ENCODE measurements at places on chromosomes 4 and X.

DNA sequence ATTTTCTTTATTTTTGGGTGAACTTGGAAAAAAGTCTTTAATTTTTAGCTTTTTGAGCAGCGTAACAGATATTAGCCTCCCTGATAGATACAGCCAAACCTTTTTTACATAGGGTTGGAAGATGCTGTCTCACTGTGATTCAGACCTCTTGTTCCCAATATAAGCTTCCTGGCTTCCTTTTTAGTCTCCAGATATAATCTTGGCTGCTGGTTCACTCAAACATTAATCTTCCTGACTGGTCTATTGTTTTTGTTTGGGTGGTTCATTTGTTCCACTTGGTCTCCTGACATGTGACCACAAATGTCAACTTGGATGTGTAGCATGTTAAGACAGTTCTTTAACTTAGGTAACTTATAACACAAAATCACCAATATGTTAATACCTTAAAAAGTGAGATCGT, 23.0 kb downstream of the RPA4 start:
- no peak for DNase-seq

DNA sequence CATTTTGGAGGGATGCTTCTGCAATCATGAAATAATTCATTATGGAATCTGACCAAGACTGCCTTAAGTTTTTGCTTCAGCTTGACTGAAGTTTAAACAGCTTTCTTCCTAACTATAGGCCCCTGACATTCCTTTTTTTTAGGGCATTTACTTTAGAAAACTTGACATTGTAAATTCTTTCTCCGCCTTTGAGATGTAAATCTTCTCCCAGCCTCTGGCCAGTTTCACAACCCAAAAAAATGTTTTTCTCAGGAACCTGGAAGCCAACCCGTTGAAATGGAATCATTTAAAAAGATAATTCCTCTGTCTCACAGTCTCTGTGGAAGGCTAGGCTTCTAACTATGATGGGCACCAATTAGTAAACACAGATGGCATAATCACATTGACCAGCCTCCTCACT, 710.4 kb upstream of the PABPC4L start:
- DNase-seq, result no peak

DNA sequence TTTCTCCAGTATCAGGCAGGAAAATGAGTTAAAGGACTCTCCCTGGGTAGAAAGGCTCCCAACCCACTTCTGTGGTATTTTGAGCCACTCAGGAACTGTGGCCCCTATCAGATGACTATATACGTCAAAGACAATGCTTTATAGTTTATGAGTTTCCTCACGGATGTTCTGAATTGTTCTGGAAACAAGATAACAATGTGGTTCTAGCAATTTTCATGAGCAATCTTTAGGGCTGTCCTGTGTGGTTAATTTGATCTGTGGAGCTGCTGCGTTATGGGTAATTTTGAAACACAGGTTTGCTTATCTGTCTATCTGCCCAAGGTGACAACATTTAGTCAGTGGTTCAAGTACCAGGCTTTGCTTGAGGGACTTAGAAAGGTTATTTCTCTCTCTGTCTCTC, 46.7 kb upstream of the IL2 start:
- DNase-seq, result no peak

DNA sequence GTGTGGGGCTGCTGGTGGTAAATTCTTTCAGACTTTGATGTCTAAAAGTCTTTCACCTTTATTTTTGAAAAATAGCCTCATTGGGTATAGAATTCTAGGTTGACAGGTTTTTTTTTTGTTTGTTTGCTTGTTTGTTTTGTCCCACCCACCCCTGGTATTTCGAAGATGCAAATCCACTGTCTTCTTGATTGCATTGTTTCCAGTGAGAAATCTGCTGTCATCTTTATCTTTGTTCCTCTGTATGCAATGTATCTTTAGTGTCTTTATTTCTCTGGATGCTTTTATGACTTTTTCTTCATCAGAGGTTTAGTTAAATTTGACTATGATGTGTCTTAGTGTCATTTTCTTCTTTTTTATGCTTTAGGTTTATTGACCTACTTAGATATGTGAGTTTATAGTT, 21.3 kb upstream of the HCCS start:
- DNase-seq, result no peak

GRCh38 chr4:128228845-128229795, 58.5 kb downstream of the PGRMC2 start:
- no peak for DNase-seq

DNA sequence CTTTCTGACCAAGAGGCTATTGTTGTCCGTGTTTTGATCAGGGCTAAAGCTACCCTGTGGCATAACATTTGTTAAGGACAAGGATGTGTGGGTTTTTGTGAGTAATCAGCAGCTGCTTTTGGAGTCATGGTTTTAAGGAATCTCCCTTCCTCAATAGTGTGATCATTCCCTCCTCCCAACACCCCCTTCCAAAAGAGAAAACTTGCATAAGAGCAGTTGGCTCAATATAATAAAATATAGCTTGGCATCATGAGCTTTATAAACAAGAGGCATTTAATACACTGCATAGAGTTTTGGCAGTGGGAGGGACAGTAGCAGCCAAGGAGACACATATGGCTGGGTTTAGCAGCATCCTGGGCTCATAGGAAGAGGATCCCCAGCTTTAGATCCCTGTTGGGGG, 84.7 kb downstream of the NHS start:
- no peak for DNase-seq

DNA sequence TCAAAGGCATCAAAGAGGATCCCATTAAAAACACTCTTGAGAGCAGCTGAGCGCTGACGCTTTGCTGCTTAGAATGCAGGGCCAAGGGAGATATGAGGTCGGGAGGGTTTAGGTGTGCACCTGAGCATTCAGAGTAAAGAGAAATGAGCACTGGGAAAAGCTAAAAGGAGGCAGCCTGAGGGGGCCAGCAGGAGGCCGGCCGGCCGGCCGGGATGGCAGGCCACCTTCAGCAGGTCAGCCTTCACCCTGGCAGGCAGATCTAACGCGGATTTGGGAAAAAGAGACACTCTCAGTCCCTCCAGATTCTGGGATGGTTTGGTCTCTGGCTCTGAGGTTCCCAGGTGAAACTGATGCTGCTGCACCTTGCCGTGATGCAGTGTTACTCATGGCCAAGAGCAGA, 393.5 kb downstream of the TRIML1 start:
- no peak for DNase-seq

GRCh38 chr4:37246891-37247290, 2.3 kb downstream of the NWD2 start:
- no peak for DNase-seq

GRCh38 chr4:62531264-62531663, 1331.1 kb downstream of the ADGRL3 start:
- no peak for DNase-seq

DNA sequence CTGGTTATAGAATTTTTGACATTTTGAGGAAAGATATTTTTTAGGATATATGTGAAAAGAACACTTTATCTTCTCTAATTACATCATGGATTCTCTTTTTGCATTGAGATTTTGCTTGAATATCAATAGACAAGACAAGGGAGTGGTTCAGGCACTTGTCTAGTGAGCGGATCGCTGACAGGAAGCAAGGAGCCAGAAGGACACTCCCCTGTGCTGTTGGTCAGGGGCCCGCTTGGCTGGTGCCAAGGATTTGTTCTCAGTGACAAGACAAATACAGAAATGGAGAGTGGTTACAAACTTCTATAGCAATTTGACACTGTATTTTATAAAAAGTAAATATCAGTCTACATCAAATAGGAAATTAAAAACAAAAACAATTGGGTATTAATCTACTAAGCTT, 60.0 kb downstream of the SLC9B1 start:
- no peak for DNase-seq

- DNase-seq, result no peak
These were observed 5.6 kb downstream of the GPR78 start for GRCh38 chr4:8585721-8586212.

- no peak for DNase-seq
These were observed 27.7 kb upstream of the ACSL1 start for GRCh38 chr4:184853436-184853835.

- DNase-seq, result no peak
These were observed 190.0 kb upstream of the NEIL3 start for GRCh38 chr4:177119691-177120090.

Data from CD4-positive, alpha-beta T cell treated with Interleukin-6 for 4 hours (primary cell).